Renal cortex interstitium (tissue), 15 donors: ENCODE measurements at places on chromosomes 5 and 9. TPM values are rescaled to one million over a fixed set of nuclear protein-coding genes. Genes with fewer than 3 reads are reported as not detected.

DNA sequence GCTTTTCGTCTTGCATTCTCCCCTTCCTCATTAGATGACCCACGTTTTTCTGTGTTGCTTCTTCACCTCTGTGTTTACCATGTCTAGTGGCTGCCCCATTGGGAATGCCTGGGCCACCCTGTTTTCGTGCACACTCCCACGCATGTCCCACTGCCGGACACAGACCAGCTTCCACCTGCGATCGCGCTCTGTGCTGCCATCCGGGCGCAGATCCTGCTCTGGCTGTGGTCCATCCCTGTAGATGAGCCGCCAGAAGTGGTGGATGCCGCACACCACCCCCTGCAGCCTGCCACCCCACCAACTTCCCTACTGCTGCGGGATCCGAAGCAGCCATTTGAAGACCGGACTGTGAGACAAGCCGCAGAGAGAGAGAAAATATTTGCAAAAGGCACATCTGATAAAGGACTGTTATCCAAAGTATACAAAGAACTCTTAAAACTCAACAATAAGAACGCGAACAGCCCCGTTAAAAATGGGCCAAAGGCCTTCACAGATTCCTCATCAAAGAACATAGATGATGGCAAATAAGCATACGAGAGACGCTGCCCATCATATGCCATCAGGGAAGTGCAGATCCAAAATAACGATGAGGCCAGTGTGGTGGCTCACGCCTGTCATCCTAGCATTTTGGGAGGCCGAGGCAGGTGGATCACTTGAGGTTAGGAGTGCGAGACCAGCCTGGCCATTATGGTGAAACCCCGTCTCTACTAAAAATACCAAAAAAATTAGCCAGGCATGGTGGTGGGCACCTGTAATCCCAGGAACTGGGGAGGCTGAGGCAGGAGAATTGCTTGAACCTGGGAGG is 163.7 kb downstream of the COL23A1 start:
- no peak for DNase-seq

DNA sequence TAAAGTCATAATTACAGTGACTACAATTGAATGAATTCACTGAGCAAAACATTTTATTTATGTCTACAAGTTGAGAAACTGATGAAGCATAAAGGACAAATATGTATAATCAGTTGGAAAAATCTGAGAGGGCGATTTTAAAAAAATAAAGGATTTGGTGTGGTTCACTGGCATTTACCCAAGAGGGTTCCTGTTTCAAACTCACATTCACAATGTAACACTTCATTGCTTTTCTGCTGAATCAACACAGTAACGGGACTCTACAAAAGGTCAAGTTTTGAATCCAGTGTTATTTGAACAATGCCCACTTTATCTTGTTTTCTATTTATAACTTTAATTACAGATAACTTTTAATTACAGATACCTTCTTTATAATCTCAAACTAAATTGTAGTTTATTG is 138.6 kb downstream of the NUDT12 start:
- DNase-seq, result no peak

Gene FAM169A
- 17.5 TPM for polyA plus RNA-seq

Gene PAEP
- polyA plus RNA-seq, result 0.22 TPM

DNA sequence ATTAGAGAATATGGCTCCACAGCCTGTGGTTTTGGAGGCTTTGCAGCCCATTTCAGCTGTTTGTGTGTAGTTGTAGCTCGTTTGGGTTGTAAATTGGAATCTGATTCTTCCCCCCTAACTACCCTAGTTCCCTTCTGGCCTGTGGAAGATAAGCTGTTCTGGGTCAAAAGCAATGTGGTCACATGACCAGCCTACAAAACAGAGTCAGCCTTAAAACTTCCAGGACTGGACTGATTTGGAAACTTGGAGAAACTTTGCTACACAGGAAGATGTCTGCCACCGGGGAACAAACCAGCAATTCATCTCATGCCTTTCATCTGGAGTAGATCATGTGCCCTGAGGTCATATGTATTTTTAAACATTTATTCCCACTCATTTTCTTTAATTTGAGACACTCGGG is 83.8 kb downstream of the DAPK1 start:
- no peak for DNase-seq

- no peak for DNase-seq
Measured at GRCh38 chr5:72531496-72532190, 24.4 kb upstream of the ZNF366 start.

- no peak for DNase-seq
Measured at GRCh38 chr5:74499256-74500050, 141.1 kb downstream of the ENC1 start.
